ENCODE measurements at places on chromosomes 12 and 14.

DNA sequence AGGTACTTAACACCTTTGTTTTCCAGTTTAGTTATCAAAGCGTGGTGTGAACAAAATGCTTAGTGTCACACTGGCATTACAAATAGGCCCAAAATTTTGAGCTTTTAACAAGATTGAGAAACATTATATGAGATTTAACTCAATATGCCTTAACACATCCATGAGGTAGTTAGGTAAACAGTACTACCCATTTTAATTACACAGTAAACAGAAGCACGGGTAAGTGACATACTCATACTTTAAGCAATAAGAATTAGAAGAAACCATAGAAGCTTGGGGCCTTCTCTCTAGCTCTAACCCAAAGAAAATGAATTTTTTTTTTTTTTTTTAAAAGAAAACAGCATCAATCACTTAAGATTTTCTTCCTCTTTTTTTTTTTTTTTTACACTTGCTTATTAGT lies 15.5 kb upstream of the PHLDA1 start:
- DNase-seq = no peak

DNA sequence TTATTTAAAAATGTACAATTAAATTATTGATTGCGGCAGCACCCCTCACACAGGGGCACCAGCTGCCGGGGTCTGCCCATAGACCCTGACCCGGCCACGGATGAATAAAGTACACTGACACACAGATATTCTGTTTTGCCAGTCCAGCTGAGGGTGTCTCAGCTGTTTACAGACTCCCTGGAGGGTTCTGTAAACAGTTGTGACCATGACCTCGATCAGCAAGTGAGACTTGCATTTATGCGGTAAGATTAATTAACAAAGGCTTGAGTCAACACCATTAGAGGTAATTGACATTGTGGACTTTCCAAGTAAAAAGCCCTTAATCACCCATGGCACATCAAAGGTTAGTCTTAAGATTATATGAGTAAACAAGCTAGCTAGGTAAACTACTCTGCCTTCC lies 94.3 kb downstream of the FUT8 start:
- DNase-seq = no peak

DNA sequence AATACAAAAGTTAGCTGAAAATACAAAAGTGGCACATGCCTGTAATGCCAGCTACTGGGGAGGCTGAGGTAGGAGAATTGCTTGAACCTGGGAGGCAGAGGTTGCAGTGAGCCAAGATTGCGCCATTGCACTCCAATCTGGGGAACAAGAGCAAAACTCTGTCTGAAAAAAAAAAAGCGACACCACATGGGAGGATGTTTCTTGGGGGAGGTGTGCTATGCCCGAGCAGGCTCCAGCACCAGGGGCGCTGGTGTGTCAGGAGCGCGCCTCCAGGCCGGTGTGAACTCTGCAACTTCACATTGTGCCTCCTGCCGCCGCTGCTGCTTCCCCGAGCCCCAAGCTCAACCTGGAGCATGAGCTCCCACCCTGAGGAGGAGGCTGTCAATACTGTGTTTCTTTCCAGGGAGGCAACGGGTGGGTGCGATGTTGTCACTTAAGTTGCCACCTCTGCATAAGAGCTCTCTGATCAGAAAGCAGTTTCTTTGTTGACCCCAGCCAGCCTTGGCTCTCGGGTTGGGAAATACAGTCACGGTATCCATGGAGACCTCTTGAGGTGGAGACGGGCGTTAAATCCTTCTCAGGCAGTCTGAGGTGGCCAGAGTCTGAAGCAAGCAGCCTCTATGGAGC lies 18.9 kb downstream of the DEGS2 start:
- no peak for DNase-seq

DNA sequence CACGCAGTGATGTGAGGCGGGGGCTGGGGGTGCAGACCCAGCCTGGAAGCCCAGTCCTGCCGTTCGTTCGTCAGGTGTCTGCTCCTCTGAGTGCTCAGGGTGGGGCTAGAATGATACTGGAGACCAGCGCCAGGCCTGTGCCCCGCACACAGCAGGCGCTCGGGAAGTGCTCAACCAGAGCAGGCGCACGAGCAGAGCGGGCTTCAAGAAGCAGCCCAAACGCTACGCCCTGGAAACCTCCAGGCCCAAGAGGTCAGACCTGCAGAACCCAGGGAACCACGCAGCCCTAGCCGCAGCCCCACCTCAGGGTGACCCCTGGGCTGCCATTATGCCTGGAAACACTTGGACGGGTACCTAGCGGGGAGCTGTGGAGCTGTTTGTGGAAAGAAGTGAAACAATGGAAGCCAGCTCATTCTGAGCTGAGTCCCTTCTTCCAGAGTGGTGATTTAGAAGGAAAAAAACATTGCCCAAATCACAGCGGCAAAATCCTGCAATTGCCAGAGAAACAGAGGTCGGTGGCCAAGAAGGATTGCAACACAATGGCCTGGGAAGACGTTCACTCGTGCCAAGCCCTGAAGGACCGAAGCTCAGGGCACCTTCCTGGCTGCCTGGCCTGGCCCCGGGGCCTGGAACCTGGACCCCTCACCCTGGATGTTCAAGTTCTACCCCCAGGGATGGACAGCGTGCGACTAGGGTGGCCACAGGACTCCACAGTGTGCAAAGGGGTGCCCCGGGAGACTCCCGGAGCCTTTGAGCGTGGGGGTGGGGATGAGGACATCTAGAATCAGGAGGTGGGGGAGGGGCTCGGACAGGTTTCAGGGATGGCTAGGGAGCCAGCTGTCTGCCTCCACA lies 40.4 kb upstream of the DIO3 start:
- no peak for DNase-seq

GRCh38 chr12:49683599-49684309 lies 23.5 kb downstream of the FMNL3 start:
- DNase-seq = no peak

- DNase-seq = no peak
These were observed 519.6 kb upstream of the LRFN5 start for GRCh38 chr14:41087056-41087455.

DNA sequence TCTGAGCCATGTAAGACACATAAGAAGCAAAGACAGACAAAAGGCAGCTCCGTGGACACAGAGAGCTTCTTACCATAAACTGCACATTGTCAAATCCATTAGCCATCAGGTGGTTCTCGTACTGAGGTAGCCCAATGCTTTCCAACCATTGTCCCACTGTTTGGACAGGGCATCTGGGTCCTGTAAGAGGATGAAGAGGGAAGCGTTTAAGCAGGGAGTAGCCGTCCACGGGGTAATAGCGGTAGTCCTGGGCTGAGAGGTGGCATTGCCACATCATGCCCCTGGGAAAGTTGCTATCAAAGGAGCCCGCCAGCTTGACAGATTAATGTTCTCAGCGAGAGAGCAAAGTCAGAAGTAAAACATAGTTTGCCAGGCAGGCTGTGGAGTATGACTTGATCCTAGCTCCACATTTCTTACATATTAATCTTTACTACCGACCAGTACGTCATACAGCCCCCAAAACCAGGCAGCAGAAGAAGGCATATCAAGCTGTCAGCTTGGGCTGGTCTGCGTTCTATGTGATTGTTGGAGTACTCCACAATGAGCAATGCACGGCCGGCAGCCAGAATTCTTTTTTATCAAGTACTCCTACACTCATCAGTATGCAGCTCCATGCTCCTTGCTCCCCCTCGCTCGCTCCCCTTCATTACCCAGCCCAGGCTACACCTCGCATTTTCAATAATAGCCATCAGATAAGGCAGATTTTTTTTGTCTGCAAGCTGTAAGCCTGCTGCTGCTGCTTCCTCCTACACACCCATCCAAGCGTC lies 493.2 kb upstream of the GARIN6 start:
- no peak for DNase-seq

DNA sequence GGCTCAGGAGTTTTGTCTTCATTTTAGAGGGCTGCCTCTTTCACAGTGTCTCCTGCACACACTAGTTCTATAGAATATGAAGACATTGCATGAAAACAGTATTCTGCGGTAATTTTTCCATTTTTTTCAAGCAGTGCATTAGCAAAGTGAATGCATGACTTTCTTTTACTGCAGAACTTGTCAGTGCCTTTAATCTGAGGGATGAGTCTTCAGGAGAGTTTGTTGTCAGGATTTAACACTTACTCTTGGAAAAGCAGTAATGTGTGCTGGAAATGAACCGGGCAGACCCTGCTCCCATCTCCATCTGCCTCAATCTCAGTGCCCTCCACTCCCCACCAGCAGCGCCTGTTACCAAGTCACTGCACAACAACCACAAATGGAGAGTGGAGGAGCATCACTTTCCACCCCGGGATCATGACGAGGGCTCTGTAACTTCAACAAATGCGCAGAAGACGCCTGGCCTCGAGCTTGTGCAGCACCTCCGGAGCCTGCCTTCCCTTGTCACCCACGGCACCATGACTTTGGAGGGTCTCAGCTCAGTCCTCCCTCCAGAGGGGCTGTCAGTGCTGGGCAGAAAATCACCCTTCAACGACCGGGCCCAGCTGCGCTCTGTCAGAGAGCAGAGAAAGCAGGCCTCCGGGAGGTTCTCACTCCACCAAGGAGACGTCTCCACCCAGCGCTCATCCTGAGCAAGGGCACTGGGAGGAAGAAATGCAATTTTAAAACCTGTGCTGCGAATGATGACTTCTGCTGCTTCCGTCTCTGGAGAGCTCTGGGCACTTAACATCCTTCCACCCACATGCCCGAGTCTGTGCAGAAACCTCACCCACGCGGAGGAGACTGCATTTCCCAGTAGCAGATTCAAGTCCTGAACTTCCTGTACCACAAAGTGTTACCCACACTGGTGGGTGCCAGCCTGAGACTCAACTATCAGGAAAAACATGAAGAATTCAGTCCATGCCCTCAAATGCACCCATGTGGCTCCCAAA lies 255.7 kb downstream of the ADGRD1 start:
- DNase-seq = no peak

- no peak for DNase-seq
These were observed 18.5 kb upstream of the TBPL2 start for GRCh38 chr14:55458800-55459515.

- DNase-seq = peak; percentile 76
These were observed 103.9 kb upstream of the MYL2 start for GRCh38 chr12:111024205-111024801.

DNA sequence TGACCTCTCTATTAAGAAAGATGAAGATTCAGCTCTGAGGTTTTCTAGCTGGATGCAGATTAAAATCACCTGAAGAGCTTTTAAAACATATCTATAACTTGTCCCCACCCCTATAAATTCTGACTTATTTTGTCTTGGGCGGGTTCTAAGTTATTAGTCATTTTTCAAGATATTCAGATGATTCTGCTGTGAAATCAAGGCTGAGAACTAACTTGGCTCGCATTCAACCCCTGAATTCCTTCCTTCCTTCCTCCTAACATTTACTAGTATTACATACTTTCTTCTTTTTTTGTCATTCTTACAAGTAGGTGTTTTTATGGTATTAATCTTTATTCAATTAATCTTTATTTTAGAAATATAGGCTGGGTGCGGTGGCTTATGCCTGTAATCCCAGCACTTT lies 55.4 kb downstream of the SSPN start:
- no peak for DNase-seq

GRCh38 chr12:29329411-29329810 lies 51.6 kb downstream of the ERGIC2 start:
- DNase-seq = no peak

- no peak for DNase-seq
These were observed 57.0 kb upstream of the KRR1 start for GRCh38 chr12:75568393-75568792.

DNA sequence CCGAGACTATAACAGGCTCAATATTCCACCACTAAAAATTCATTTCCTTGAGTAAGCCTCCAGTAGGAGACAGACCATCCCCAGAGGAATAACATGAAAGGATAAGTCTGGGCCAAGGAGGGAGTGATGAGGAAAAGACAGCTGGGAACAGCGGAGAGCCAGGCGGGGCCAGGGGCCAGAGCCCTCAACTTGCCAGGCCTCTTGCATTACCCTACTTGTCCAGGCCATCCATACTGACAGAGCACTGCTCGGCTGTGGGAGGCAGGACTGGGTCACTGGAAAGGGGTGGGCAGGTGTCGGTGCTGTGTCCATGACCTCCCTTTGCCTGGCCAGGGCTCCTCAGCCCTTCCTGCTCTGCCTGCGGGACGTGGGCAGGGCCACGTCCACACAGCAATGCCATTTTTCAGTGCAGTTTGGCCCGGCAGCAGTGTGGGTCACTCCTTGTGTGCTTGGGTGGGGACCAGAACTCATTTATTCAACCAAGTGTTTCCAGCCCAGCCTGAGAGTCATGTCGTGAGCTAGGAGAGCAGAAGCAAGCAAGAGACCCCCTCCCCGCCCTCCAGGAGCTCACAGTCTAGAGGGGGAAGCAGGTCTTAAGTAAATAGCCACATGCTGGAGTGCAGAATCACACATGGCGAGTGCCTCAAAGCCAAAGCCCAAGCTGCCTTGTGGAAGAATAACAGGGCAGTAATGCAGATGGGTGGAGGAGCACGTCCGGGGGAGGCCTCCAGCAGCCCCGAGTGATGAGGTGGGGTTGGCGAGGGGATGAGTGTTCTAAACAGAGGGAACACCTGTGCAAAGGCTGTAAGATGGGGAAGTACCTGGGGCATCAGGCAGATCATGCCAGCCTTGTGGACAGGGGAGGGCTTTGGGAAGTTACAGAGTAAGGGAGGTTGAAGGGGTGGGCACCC lies 8.9 kb upstream of the FAIM2 start:
- DNase-seq = no peak

DNA sequence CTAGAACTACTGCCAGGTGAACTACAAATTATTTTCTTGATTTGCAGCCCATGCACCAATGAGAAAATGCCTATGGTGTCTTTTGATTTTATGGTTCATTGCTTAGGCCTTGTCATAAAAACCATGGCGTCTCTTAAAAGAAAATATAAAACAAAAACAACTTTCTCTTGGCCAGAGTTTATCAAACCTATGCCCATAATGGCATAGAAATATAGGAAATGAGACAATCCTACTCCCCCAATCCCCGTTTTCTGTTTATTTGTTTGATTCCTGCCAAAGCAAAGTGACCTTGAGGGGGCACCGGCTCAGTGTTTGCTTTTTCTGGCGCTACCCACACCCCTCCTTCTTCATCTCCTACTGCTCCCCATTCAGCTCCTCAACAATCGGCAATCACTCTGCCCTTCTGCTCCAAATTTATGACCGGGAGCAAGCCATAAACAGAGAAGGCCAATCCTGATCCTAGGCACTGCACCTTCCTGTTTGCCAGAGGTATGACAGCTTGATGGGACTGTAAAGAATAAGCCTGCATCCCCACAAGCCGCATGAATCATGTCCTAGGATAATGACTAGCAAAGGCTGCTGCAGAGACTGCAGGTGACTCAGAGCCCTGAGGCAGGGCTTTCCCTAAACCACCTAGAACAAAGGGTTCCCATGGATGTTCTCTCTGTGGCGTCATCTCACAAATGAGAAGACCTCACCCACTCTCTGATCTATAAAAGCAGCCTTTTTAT lies 874.9 kb downstream of the NRXN3 start:
- no peak for DNase-seq

- DNase-seq = no peak
These were observed 212.2 kb downstream of the NPAS3 start for GRCh38 chr14:33150666-33151428.

DNA sequence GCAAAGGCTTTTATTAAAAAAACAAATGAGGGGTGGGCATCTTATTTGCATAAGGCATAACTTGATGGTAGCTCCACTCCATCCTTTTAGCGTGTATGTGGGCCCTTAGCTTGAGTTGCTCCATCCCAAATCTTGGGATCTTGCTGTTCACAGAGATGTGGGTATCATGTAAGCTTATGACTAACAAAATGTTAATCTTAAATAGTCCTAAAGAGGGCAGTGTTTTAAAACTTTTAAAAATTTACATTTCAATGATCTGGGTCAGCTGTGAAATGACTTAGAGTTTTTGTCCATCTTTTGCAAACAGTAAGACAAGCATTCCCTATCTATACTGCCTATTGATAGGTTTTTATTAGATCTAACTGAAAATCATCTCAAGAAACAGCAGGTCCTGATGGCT lies 86.0 kb downstream of the SLCO1A2 start:
- no peak for DNase-seq

All from left lobe of liver (tissue), 2 donors.